NCI-H2227 treated with DMSO at 0.1 percent for 48 hours (cell line): ENCODE measurements at places on chromosomes 7 and 10.

DNA sequence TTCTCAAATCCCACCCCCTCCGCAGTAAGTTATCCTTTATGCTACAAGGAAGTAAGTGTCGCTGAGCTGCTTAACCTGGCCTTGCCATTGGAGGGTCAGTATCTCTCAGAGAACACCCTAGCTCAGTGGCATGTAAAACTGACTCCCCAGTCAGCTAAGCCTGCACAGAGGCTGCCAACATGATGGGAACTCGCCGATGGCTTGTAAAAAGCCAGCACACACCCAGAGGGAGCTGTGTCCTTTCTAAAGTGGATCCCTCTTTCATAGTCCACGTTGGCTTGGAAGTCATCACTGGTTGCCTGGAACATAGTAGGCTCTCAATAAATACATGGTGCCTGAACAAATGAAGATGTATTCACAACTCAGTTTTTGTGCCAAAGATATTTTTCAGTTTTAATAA is 249.1 kb upstream of the YAE1 start:
- no peak for DNase-seq

DNA sequence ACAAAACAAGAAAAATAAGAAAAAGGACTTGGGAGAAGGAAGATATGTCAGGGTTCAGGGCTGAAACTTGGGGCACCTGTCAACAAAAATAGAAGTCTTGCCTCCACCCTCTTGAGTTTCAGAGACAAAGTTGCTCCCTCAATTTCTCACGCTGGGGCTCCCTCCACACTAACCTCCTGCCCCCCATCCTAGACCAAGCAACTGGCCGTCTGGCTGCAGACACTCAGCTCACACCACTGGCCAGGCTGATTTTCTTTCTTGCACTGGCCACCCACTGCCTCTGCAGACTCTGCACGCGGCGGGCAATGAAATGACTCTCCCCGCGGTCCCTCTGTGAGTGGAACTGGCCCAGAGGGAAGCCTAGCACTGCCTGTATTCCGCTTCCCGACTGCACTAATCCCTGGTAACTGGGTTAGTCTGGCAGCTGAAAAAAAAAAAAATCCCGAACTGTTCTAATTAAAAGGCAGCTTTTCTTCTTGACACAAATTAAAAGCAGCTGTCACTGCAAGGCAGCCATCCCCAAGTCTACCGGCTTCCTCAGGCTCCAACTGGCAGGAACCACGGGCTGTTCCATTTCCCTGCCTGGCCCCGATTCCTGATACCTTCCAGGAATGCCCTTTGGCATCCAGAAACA is 83.5 kb downstream of the SPDYE5 start:
- no peak for DNase-seq

GRCh38 chr7:158141806-158142518 is 445.7 kb downstream of the PTPRN2 start:
- DNase-seq = no peak

DNA sequence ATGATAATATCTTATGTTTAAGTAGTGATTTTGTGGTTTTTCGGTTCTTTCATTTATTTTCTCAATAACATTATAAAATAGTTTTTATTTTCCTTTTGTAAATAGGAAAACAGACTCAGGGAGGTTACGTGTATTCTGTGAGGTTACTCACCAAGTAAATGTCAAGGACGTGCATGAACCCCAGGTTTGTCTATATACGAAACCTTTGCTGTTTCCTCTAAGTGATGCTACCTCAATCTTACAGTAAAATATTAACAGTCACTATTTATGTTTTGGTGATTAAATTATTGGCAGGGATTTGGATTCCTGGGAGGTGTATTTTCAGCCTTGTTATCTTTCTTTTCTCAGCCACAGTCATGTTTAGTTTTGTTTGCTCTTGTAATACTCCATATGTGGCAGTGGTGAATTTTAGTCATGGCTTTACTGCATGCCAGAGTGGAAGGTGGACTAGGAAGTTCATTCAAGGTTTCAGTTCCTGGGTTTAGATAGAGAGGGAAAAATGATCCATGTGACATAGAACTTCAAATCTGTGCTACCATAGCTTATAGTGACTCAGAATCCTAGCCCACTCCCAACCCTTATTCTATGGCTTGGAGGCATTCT is 139.9 kb downstream of the ARL4A start:
- no peak for DNase-seq

DNA sequence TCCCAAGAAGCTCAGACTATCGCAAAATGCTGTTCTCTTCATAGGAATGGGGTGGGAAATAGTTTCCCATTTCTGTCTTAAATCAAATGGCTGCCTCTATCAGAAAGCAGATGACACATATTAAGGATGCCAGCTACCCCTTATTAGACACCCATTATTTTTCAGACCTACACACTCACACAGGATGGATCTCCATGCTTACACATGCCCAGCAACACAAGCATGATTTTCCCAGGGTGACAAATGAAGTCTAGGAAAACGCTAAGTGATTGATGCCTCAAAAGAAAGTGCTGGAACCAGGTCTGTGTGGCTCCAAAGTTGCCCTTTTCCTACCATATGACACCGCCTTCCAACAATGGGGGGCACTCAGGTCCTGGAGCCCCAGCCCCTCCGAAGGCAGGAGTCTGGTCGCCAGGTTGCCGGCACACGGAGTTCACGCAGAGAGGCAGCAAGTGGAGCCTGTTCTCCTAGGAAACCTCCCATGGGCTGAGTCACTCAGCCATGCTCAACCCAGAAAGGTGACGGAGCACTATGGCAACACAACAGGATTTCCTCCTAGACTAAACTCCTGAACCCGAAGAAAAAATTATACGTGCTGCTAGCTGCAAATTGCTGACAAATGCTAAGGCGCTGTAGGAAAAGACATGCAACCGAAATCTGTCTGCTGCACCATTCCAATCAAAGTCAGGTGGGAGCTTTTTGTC is 19.8 kb downstream of the VOPP1 start:
- peak; percentile 32 for DNase-seq

DNA sequence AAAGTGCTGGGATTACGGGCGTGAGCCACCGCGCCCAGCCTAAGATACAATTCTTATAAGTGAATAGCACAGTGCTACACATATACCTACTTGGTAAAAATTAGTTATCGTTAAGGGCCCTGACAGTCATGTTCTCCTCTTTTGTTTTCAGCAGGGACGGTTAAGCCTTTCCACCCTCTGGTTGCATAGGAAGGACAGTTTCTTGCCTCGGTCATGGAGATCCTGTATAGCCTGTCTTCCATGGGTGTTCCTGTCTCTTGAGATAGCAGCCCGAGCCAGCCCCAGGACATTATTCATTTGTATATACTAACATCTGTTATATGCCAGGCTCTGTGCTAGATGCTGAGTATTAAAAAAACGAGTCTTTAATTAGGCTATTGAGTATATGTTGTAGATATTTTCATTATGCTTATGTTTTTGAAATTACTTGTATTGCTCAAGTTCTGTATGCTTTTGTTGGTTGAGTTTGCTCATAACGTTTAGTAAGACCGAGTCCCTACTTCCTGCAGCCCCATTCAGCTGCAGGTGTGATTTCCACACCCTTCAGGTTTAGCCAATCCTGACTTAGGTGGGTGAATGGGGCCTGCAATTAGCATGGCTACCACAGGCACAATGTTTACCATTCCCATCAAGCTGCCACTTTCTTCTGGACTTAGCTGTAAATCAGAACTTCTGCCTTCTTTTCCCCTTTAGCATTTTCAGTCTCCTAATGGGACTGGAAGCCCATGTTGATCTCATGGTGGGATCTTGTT is 24.8 kb downstream of the CCSER2 start:
- DNase-seq = no peak

DNA sequence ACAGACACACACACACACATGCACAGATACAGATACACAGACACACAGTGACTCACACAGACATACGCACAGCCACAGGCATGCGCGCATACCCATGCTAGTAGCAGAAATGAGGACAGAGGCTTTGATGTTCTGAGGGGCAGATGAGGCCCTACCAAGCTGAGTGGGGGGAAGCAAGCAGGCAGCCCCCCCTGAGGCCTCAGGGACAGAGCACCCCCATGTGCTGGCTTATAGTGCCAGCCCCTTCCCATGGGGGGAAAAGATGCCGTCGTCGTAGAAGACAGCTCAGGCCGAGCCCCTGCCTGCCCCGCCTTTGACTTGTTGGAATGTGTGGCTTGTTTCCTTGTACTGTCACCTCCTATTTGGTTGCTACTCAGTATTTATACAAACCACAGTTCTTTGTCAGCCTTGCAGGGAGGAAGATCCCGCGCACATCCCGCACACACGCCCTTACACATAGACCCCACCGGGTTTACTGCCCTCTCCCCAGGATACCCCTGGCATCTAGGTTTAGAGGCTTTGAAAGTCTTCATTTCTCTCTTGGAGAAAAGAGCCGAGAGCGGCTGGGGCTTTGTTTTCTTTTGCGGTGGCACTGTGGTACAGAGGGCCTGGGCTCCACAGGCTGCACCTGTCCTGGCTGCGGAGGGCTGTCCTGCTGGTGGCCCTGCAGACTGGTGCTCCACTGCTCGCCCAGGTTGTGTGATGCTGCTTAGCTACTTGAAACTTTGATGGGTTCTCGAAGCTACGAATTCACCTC is 112.5 kb downstream of the DOCK1 start:
- no peak for DNase-seq

GRCh38 chr10:69657430-69657829 is 27.4 kb downstream of the FAM241B start:
- DNase-seq = no peak

DNA sequence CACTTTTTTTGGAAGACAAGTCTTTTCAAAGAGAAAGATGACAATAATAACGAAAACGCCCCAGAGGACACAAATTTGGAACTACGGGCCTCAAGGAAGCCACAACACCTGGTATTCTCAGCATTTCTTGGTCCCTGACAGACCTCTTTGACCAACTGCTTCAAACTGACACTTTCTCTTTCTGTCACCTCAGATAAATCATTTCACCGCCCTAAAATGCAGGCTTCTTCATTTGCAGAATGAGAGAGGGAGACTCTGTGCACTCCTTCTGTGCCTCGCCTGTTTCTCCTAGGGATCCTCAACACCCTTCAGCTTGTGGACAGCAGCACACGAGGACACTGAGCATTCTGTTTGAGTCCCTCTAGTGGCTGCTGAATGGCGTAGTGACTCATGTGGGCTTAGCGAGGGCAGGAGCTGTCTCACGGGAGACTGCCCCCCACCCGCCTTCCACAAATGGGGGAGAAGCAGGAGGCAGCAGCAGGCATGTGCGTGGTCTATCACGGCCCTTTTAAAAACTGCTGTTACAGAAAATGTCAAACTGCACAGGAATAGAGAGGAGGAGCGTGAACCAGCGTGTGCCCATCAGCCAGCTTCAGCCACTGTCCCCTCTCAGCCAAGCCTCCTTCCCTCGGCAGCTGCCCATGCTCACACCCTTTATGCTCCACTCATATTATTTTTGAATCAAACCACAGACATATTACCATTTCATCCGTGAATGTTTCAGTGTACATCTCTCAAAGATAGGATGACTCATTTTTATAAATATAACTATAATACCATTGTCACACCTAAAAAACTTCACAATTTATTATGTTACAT is 41.4 kb downstream of the GSDME start:
- DNase-seq = no peak

DNA sequence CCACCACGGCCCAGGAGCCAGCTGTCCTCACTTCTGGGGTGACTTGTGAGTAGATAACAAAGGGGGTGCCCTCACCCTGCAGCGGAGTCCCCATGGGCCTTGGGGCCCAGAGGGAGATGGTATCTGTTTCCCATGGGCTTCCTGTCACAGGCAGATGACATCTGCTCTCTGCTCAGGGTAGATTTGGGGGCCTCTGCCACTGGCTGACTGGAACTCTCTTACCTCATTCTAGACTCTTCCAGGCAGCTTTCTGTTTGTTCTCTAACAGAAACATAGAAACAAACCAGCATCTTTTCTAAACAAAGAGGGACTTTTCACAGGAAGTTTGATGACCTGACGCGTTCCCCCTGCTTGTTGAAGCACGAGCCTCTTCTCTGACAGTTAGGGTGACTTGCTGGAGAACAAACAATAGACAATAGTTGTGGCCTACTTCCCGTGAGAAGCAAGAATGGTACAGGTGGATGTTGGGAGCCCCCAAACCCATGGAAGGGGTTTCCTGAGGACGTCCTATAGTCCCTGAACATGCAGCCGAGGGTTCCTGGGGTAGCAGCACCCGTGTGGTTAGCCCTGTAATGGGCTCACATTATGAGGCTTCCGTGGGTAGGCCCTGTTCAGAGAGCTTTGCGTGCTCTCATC is 61.6 kb downstream of the GRK5 start:
- DNase-seq = no peak

DNA sequence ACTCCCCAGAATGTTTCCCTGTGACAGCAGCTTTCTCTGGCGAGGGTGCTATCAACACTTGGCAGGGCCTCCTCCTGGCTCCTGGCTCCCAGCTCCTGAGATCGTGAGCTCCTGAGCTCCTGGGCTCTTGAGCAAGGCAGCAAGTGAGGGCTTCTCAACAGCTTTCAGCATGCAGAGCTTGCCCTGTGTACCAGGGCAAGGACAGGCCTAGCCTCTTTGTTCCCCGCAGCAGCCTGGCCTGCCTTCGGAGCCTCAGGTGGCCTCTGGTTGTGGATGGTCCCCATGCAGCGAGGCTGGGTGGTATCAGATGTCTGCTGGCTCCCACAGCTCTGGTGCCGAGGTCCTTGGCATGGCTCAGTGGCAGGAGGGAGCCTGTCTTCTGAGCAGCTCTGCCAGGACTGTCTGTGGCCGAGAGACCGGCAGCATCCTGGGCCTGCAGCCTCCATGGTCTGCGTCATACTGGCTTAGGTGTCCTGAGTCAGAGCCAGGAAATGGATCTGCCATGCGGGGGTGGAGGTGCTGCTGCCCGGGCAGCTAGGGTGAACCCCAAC is 44.2 kb downstream of the ZMIZ1 start:
- no peak for DNase-seq
